NCI-H460 (cell line): ENCODE measurements at places on chromosomes 1 and 21. TPM values are rescaled to one million over a fixed set of nuclear protein-coding genes. Genes with fewer than 3 reads are reported as not detected.

FMO2 gene
- not detected in 2 replicates for total RNA-seq

- no peak for DNase-seq
These were observed 37.2 kb downstream of the SLC2A7 start for GRCh38 chr1:8989061-8989460.

GRCh38 chr1:22488319-22488718 lies 36.7 kb downstream of the ZBTB40 start:
- no peak for DNase-seq

DNA sequence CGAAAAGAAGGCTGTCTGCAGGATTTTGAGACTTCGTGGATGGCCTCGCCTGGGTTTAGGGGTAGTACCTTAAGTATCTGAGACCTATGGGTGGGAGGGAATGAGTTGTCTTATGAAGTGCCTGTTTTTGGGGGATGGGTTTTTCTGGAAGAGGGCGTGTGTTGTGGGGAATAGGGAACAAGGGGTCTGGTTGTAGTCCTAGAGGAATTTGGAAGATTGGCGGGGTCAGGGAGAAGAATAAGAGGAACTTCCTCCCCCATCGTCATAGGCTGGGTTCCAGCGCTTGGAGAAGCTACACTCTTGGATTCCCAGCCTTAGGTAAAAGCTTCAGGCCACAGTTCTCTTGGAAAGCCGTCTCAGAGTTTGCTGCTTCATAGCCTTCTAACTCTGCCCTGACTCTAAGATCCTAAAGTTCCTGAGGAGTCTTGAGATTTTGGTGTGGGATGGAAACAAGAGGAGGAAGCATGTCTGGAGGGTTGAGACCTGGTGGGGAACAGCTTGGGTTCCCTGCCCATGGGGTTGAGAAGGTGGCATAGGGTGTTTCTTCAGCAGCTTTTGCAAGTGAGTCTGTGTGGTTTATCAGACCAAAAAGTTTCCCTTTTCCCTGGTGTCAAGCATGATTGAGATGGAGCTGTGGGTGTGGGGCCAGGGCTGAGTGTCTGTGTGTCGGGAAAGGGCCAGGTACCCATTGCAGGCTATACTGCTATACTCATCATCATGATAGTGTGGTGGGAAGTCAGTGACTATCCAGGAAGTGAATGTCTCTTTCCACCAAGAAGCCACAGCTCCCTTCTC lies 1.8 kb downstream of the VANGL2 start:
- DNase-seq, result no peak

DNA sequence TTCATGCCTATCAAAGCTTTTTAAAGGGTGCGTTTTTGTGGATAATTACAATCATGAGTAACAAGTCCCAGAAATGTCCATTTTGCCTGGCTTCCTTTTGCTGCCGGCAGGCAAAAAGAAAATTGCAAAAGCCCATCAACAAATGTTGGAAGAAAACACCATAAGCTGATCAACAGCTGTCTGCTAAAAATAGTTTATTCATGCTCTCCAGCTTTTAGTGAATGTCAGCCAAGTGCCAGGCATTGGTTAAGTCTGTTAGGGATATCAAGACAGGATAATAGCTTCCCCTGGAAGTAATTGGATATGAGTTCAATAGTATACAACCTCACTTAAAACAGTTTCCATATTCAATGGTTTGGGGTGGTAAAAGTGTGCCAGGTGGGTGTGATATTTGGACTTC lies 13.6 kb upstream of the AGMAT start:
- DNase-seq, result no peak

DNA sequence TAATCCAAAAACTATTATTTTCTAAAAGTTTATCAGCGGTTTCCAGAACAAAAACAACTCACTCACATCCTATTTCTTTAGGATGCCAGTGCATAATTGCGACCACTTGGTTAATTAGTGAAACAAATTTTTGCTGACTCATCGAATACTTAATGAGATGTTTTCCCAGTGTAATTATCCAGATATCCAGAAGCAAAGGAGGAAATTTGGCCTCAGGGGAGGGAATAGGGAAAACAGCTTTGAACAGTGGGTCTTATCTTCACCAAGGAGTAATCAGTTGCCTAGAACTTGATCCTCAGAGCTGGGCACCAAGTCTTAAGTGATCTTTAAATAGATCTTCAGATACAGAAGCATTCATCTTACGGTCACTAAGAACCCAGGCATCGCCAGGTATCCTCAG lies 24.3 kb downstream of the STYXL2 start:
- DNase-seq, result no peak

SH2D1B gene
- total RNA-seq, result not detected in 2 replicates

TCHHL1 gene
- total RNA-seq, result not detected in 2 replicates

GRCh38 chr1:5921129-5921528 lies 71.1 kb downstream of the NPHP4 start:
- DNase-seq, result no peak
